Hindlimb muscle (tissue), 1 donor: ENCODE measurements at places on chromosomes 16 and 17.
A peak's percentile ranks its signal among the peaks of the same experiment; 100 is the strongest.

- peak; percentile 6 for DNase-seq
These were observed 7.0 kb downstream of the IRX6 start for GRCh38 chr16:55330781-55331647.

DNA sequence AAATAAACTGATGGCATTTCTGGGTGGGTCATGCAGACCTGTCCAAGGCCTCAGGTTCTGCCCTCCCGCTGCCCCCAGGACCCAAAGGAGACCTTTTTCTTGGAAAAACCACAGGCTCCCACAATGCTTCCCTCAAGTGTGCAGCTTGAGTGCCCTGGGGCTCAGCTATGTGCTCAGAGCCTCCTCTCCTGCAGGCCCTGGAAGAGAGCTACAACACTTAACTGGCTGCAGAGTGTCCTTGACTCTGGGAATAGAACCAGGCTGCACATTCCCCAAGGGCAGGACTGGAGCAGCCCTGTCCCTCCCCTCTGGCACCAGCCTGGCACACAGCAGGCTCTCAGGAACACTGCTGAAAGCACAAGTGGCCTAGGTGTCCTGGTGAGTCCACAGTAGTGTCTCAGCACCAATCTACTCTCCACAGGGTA lies 4.8 kb upstream of the SREBF1 start:
- no peak for DNase-seq

- no peak for DNase-seq
These were observed 18.2 kb upstream of the KRT20 start for GRCh38 chr17:40903129-40903847.

- no peak for DNase-seq
These were observed 22.2 kb downstream of the CARD14 start for GRCh38 chr17:80191865-80192661.

- no peak for DNase-seq
These were observed 100.5 kb downstream of the MSI2 start for GRCh38 chr17:57356719-57357391.

GRCh38 chr16:65375651-65376050 lies 253.8 kb upstream of the CDH11 start:
- no peak for DNase-seq

DNA sequence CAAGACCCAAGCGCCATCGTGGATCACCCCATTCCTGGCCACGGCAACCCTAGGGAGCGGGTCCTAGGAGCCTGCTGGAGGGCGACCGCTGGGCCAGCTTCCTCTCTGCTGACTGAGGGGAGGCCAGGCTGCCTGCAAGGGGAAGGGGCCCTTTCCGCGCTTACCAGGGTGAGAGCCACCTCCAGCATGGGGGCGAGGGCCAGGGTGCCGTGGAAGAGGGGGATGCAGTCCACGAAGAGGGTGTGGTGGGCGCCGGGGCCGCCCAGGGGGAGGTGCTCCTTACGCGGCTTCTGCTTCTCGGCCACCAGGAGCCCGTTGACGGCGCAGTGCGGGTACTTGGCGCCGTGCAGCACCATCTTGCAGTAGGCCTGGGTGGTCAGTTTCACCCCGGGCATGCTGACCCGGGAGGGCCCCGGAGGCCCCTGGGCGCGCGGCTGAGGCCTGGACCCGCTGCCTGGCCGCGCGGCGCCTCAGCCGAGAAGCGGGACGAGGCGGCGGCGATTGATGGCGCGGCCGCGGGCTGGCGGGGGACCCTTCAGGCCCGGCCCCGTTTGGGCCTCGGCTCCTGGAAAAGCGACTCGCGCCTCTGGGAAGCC lies 345 bp downstream of the EMC8 start:
- DNase-seq, result no peak

DNA sequence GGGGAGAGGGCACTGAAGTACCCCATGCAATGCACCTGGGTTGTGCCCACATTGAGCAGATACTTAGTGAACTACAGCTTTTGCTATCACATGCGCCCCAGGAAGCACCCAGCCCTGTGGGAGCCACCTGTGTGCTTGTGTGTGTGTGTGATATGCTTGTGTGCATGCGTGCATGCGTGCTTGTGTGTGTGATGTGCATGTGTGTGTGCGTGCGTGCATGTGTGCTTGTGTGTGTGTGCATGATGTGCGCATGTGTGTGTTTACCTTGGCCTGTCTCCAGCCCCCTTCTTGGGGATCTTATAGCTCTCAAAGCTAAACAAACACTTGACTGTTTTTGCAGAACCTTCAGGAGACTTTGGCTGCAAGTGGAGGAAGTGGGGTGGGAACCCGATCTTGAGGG lies 841 bp downstream of the C16orf89 start:
- no peak for DNase-seq

- no peak for DNase-seq
These were observed 2.8 kb upstream of the MMP15 start for GRCh38 chr16:58022601-58023371.

- no peak for DNase-seq
These were observed 186.5 kb downstream of the STX8 start for GRCh38 chr17:9389111-9389527.

- DNase-seq, result no peak
These were observed 71.4 kb downstream of the GNAO1 start for GRCh38 chr16:56262551-56263245.

DNA sequence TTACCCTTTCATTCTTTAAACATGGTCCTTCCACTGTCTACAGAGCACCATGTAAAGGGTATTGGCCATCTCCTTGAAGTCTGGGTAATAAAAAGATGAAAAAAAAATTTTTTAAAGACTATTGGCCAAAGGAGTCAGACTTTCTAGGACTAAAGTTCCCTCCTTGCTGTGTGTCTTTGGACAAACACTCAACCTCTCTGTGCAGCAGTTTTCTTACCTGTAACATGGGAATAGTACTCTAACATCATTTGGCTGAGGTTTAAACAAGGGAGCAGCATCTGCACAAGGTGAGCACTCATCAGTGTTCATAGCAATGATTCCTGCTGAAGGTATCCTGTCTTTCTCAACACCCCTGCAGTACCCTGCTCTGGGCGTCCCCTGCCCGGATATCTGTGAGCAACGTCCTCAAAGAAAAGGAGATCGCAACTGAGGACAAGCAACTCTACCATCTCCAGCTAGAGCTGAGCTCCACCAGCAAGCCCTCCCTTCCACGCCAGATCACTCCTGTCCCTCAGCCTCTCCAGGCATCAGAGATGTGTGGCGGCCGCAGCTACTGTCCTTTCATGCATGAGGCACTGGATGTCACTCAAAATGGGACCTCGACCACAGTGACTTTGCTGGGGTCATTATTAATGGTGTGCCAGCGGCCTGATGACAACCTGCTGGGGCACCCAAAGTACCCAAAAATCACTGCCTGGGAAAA lies 29.5 kb upstream of the RPH3AL start:
- no peak for DNase-seq

DNA sequence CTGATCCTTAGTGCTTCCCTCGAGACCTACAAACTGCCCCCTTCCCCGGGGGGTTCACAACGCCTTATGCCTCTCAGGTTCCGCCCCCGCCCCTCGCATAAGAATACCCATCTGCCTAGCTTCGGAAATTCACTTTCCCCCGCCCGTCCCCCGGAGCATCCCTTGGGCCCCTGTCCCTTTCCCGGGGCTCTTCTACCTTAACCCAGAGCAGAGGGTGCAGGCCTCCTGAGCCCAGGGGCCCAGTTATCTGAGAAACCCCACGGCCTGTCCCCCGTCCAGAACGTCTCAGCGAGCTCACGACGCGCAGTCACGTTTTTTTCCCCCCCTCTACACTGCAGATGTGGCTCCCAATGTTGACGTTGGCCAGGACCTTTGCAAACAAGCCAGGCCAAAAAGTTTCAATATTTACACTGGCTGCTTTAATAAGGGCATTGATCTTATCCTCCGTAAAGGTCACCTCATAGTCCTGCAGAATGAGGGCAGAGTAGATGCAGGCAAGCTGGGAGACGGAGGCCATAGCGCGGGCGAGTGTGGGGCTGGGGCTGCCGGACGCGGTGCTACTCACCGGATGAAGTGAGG lies 1.4 kb upstream of the NBR1 start:
- DNase-seq, result no peak

DNA sequence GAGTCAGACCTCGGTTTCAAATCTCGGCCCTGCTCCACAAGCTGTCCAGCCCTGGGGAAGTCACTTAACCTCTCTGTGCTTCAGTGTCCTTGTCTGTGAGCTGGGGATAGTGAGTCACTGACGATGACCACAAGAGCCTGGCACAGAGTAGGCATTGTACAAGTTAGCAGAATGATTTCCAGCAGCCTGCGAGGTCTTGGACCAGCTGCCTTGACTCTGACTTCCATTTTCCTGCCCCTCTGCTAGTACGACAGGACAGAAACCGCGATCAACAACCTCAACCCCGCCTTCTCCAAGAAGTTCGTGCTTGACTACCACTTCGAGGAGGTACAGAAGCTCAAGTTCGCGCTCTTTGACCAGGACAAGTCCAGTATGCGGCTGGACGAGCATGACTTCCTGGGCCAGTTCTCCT lies 20.7 kb downstream of the CPNE2 start:
- no peak for DNase-seq

GRCh38 chr17:21517538-21518293 lies 141.6 kb downstream of the KCNJ12 start:
- no peak for DNase-seq

- no peak for DNase-seq
These were observed 317.8 kb downstream of the RBFOX1 start for GRCh38 chr16:7650431-7650830.

- no peak for DNase-seq
These were observed 161.2 kb upstream of the IRX3 start for GRCh38 chr16:54447576-54448440.

GRCh38 chr17:75638893-75639292 lies 5.7 kb downstream of the SMIM5 start:
- DNase-seq, result no peak

DNA sequence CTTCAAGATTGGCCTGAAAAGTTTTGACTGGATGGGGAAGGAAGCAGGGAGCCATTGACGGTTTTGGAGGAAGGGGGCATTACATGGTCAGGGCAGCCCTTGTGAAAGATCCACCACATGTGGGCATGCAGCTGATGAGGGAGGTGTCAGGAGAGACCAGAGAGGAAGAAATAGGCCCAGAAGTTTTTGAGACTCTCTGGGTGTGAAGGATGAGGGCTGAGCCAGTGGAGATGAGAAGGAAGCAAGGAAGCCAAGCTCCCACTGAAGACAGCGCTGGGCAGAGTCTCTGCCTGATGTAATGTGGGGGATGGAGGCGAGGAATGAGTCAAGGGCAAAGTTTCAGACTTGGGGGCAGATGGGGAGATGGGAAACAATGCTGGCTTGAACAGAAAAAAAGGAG lies 530 bp downstream of the CCL17 start:
- no peak for DNase-seq

GRCh38 chr17:56756536-56756935 lies 77.2 kb downstream of the C17orf67 start:
- no peak for DNase-seq

DNA sequence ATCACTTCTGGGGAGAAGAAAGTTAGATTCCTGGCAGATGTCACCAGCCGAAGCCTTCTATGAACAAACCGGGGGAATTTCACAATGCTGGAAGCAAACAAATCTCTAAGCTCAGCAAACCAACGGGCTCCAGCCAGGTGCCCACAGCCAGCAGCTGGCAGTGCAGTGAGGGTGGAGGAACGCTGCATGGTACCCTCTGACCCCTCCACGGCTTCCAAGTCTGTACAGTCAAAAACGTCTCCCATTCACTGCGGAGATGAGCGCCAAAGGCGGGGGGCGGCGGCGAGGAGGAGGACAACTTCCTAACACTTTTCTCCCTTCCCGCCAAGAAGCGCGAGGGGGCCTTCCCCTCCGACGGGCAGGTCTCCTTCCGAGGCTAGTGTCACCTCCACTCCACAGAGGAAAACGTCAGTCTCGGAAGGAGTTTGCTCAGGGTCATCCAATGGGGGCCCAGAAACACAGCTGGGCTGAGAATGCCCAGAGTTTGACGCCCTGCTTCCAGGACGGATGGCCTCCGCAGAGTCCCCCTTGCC lies 924 bp downstream of the ZNF598 start:
- DNase-seq, result no peak

DNA sequence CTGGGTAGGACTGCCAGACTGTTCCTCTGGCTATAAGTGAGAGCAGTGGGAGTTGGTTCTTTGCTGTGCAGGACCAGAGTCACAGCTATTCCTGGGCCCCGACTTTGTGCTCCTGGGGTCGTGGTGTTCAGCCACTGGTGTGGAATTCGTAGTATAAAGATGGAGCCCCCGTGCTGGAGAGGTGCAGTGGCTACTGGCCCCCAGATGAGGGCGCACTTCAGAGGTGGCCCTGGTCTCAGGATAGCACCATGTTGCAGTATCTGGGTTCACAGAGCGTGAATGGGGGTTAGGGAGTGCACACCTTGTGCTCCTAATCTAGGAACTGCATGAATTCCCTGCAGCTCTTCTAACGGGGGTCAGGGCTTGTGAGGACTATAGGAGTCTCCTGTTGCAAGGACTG lies 21.1 kb downstream of the TANC2 start:
- no peak for DNase-seq

DNA sequence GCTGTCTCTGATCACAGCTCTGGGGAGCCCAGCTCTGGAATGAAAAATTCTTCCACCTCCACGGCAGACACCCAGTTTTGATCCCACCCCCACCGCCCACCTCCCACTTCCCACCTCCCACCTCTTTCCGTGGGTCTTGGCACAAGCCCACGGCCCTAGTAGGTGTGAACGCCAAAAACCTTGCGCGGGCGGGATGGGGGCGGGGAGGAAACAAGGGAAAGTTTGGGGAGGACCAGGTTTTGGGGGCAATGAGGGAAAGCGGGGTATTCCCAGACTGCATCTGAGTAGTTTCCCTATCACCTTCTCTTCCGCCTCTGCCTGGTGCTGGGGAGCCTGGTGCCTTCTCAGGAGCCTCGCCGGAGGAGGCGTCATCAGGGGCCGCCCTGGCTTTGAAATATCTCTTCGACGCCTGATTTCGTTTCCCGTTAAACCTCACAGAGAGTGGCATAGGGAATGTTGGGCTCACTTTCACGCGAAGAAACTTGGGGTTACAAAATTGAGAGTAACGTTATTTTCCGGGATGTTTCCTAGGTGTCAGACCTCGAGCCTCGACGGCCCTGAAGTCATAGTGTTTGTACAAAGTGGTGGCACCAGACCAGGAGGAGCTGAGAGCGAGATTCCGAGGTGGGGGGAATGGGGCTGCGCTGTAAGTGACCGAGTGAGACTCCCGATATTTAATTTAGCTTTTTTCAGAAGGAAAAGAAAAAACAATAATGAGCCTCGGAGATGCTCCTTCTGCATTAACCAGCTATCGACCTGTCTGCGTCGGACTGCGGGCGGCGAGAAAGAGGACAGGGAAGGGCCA lies 1.6 kb upstream of the IRX3 start:
- DNase-seq, result no peak

GRCh38 chr16:81553814-81554675 lies 109.4 kb downstream of the CMIP start:
- DNase-seq, result no peak

GRCh38 chr16:31351942-31352325 lies 3.0 kb upstream of the ITGAX start:
- no peak for DNase-seq

DNA sequence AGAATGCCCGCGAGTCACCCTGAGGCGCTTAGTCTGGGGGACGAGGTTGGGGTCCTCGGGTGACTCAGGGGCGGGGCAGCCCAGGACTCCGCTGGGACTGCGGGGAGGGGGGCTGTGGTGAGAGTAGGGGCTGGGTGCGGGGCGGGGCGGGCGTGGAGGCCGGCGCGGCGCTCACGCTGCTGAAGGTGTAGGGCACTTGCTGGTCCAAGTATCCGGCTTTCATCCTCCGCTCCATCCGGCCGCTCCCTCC lies 832 bp downstream of the ETV4 start:
- no peak for DNase-seq

- DNase-seq, result no peak
These were observed 192.9 kb upstream of the C17orf78 start for GRCh38 chr17:37182786-37183465.
